ENCODE measurements at places on chromosomes 2 and 18.

DNA sequence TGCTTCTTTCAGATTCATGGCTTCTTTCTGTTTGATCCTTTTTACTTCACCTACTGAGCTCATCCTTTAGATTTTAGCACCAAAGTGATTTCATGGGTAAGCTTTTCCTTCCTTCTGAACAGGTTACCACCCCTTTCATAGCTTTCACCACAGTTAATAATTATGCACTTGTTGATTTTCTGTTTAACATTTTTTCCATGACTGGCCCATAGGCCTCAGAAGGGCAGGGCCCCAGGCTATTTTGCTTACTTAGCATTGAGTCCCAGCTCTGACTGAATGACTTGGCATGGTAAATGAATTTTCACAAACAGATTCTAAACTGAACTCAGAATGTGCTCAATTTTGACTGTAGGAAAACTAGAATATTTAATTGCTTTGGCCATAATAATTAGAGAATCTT, 177.0 kb downstream of the GCA start:
- no peak for ATAC-seq

DNA sequence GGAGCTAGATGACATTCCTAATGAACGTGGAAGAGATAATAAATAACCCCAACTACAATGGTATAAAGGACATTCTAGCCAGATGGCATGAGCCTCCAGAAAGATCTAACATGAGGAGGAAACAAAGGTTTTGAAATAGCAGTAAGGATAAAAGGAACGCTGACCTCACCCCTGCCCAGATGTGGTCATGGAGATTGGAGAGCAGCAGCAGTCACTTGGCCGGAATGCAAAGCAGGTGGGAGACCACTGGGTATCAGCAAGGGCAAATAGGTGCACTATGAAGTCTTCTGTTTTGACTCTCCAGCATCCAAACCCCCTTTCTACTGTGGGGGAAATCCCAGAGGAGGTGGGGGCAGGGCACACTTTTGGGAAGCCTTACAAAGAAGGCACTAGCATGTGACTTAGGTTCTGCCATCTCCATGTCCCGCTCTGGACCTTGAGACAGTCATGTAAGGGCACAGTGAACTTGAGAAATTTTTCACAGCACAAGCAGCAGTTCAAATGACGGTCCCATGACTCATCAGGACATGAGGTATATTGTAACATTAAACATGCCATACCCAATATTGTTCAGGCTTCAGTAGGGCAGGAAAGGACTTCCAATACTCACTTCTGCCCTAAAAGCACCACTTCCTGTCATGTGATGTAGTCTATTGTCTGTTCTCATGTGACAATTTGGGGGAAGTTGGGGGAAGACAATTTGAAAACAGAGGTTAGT, 55.2 kb downstream of the METTL4 start:
- peak; percentile 91 for ATAC-seq

- ATAC-seq, result no peak
Measured at GRCh38 chr18:6775237-6775636, 45.7 kb downstream of the ARHGAP28 start.

GRCh38 chr2:84713441-84713840, 167.4 kb downstream of the TRABD2A start:
- no peak for ATAC-seq

GRCh38 chr18:41767960-41768359, 187.1 kb upstream of the PIK3C3 start:
- ATAC-seq, result no peak

DNA sequence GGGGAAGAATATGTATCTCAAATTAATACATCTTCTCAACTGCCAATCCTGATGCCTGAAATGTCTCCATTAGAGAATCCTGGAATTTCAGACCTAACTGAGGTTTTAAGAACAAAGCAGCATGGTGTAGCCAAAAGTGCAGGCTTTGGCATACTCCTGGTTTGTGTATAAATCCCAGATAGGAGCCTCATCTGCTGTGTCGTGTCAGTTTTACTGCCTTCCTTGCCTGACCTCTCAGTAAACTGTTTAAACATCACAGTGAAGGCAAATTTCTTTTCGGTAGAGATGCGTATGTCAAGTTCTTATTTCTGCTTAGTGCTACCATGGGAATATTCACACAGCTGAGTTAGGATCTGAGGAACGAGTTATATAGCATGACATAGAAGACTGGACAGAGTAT, 7.3 kb downstream of the SCG2 start:
- no peak for ATAC-seq

DNA sequence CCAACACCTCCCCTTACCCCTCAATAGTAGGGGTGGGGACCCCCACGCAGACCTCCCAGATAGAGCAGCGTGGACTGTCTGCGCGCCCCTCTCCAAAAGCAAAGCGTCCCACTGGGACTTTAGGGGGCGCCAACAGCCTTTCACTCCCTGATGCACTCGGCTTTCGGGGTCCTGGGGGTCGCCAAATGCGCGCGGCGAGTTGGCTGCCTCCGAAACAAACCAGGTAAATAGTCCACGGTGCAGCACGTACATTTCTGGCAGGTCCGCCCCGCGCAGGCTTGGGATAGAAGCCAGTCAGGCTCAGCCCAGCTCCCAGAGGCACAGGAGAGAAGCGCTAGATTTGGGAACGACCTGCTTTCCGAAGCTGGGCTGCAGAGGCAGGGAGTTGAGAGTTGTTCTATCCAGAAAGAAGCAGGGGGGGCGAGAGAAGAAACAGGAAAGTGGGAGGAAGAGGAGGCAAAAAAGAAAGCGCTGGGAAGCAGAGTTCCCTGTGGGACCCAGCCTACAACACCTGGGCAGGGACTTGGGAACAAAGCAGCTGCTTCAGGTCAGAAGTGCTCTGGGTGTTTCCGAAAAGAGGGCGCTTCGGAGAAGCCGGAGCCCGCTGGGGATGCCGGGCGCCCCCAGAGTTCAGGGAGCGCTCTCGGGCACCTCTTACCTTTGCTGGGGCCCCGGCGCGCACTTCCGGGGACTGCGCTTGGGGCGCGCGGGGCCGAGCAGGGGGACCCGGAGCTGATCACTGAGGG, 544 bp downstream of the EVA1A start:
- ATAC-seq, result no peak

GRCh38 chr2:152617456-152618192, 99.6 kb downstream of the PRPF40A start:
- no peak for ATAC-seq

DNA sequence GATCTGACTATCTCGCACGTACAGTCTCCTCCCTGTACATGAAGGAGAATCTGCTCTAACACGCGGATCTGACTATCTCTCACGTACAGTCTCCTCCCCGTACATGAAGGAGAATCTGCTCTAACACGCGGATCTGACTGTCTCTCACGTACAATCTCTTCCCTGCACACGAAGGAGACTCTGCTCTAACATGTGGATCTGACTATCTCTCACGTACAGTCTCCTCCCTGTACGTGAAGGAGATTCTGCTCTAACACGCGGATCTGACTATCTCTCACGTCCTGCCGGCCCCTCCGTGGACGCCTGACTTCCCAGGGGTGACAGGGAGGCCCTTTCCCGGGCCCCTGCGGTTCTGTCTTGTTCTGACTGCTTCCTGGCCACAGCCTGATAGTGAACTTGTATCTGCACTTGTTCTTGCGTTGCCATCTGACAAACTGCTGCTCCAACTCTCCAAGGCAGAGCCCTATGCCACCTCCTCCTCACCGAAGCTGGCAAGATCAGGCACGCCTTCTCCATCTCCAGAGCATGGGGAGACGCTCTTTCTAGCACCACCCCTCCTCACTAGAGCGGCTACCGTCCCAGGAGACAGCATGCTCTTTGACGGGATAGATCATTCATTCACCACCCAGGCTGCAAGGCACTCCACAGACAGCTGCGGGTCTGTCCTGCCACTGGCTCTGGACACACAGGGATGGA, 238.6 kb downstream of the TWIST2 start:
- ATAC-seq, result no peak

- ATAC-seq, result no peak
Measured at GRCh38 chr2:98347298-98348065, 1.2 kb downstream of the CNGA3 start.

DNA sequence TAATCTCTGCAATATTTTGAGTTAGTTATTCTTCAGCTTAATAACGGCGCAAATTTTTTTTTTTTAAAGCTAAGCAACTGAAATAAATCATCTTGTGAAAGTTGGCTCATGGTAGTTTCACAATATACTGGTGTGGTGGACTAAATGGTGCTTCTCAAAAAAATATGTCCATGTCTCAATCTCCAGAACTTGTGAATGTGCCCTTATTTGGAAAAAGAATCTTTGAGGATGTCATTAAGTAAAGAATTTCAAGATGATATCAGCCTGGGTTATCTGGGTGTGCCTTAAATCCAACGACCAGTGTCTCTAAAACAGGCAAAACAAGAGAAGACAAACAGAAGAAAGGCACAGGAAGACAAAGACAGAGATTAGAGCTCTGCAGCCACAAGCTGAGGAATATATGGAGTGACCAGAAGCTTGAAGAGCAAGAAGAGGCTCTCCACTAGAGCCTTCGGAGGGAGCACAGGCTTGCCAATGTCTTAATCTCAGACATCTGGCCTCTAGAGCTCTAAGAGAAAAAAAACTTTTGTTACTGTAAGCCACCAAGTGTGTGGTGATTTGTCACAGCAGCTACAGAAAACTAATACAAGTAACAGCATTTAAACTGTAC, 71.4 kb downstream of the HNMT start:
- ATAC-seq, result no peak

DNA sequence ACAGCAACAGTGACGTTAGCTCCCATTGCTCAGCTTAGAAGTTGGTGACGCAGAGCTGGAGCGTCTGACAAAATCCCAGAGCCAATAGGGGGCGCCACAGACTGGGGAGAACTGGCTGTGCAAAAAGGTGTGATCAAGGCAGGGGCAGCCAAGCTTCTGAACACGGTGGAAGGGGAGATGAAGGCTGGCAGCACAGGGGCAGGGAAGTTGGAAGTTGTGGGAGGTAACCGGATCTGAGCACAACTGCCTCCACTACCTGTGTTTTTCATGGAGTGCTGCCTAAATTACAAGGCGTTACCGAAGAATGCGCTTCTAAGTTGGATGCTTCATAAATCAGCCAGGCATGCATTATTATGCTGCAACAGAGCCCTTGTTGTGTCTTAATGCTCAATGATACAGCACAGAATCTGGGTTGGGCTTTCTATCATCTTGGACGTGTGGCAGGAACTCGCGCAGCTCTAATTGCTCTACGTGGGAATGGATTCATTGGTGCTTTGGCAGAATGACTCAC, 370.0 kb downstream of the SLC4A3 start:
- ATAC-seq, result no peak
